Hippocampal formation (tissue), 2 donors: ENCODE measurements at places on chromosomes 7 and 10.
A peak's percentile ranks its signal among the peaks of the same experiment; 100 is the strongest.

DNA sequence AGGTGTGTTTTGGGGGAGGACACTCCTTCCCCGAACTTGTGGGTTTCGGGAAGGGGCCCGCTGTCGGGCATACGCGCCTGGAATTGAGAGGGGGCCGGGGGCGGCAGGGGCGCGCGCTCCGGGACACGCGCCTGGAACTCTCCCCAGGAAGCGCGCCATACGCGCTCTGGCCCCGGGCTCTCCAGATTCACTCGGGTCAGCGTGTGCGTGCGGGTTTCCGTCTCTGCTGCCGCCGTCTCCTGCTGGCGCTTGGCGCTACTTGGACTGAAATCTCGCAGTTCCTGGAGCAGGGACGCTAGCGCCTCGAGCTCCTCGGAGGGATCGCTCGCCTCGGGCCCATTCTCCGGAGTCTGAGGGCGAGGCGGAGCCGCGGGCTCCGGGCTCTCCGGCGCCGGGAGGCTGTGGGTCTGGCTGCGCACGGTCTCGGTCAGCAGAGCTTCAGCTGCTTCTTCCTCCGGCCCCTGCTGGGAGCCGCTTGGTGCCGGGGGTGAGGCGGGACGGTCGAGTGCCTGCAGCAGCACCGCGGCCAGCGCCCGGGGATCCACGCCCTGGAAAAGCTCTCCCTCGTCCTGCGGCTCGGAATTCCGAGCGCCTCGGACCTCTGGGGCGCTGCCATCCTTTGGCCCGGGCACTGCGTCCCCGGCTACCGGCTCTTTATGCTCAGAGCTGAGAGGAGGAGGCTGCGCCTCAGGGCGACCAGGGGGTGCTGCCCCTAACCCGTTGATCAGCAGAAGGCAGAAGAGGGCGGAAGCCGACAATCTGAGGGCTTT is 1.1 kb downstream of the VGF start:
- no peak for DNase-seq

GRCh38 chr10:73975388-73975787 is 22.5 kb upstream of the VCL start:
- DNase-seq, result no peak

GRCh38 chr7:84247591-84247990 is 53.0 kb upstream of the SEMA3A start:
- no peak for DNase-seq

- DNase-seq, result no peak
Measured at GRCh38 chr10:132687893-132688579, 97.9 kb downstream of the NKX6-2 start.

- DNase-seq, result no peak
Measured at GRCh38 chr10:93386631-93387369, 95.3 kb downstream of the MYOF start.

GRCh38 chr7:28347475-28348318 is 64.6 kb upstream of the CREB5 start:
- DNase-seq, result no peak

DNA sequence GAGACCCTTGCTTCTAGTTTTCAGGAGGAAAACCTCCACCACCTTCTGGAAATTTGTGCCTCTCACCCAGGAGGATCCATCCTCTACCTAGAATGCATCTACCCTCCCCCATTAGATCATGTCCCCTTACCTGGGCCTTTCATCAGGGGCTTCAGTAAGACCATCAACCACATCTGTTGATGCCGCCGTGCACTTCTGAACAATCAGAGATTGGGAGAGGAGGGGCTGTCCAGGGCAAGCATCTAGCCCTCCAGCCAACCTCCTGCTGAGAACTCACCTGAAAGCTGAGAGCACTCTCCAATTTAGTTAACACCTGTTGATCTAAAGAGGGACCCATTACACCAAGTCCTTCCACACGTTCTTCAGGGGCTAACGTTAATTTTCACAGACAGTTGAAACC is 57.6 kb upstream of the PIK3CG start:
- no peak for DNase-seq

DNA sequence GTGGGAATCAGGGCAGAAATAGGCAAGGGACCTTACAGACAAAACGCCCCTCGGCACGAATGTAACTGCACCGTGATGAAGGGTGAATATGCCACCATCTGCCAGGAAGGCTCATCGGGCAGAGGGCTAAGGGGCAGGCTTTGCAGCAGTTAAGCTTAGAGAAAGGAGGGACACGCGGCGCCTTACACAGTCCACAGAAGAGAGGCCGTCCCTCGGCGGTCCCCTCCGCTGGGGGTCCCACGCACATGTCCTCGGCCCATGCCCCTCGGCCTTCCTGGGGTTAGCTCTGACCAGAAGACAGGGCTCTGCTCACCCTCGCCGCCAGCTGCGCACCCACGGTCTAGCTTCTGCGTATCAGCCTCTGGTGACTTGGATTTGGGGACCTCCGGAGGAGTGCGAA is 141.1 kb downstream of the DYNC2I1 start:
- no peak for DNase-seq

GRCh38 chr7:149869291-149869650 is 4.5 kb upstream of the ATP6V0E2 start:
- DNase-seq, result no peak

DNA sequence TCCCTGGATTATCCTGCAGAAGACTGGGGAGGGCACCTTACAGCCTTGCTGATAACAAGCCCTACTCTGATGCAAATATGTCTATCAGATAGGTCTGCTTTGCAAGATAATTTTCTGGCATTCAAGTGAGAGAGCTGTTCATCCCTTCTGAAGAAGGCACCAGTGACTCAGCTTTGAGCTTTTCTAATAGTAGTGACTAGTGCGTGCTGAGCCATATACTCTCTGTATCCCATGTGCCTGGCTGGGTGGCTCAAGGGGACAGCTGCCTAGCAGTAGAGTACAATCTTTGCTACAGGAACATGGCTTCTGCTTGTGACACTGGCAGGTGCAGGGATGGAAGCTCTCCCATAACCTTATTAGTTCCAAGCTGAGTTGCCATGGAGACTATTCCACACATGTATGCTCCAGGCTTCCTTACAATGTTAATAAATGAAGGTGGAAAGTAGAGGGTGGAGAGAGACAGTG is 35.0 kb upstream of the ABCB4 start:
- DNase-seq, result peak; percentile 28

DNA sequence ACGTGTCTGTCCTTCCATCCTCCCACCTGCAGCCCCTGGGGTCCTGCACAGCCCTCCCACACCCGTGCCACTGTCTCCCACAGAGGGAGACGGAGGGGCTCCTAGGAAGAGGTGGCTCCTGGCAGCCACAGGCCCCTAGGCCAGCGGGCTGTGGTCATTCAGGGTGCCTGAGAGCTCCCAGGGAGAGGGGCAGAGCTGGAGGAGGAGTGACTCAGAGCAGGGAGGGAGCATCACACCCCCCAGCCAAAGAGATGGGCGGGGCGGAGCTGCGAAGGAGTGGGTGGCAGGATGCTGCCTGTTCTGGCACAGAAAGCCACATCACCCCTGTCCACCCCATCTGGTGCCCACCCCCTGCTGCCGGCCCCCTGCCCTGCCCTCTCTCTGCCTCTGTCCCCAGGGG is 50.5 kb downstream of the STK32C start:
- DNase-seq, result no peak

GRCh38 chr7:37216923-37217322 is 231.7 kb downstream of the ELMO1 start:
- DNase-seq, result no peak

DNA sequence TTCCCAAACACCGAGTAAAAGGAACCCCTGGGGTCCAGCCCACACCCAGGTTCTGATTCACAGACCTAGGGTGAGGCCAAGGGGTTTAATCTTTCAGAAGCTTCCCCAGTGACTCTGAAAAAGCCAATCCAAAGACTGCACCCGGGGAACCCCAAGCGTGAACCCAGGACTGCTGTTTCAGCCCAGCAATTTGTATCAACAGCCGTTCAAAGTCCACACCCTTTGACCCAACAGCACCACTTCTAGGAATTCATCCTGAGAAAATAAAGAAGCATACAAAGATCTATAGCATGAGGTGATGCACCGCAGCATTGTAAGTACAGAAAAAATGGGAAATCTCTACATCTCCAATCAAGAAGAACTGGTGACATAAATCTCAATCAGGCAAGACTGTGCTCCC is 24.4 kb downstream of the DLG5 start:
- DNase-seq, result no peak
